Stimulated activated CD4-positive, alpha-beta T cell treated with anti-CD3 and anti-CD28 coated beads, Interleukin-15, amount 100 ng/mL, for 24 hours (primary cell): ENCODE measurements at places on chromosomes 2 and 18.

- no peak for DNase-seq
Measured at GRCh38 chr2:200966770-200967169, 3.3 kb upstream of the ORC2 start.

DNA sequence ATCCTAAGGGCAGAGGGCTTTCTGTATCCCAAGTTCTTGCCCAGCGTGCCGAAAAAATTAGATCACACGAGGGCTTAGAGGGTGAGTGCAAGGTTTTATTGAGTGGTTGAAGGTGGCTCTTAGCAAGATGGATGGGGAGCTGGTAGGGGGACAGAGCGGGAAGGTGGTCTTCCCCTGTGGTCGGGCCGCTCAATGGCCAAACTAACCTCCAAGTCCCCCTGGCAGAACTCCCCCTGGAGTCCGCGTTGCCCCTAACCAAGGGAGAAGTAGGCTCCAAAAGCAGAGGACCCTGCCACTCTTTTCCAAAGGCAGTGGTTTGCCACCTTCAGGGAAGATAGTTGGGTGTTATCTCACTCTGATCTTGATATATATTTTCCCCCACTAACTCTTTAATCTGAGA lies 63.4 kb downstream of the LYPD1 start:
- no peak for DNase-seq

DNA sequence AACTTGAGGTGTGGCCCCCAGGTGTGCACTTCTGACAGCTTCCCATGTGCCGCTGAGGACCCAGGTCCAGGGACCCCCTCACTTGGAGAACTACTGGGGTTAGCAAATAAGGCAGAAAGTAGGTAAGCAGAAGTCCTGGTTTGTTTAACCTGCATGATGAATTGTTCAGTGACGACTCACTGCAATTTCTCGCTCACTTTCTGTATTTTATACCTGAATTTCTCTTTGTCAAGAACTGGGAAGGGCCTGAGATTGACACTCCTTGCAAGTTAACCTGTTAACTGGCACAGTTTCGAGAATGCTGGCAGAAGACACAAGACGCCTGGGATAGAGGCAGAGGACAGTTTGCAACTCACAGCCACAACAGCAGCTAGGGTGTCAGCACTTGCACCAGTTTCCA lies 164.5 kb upstream of the NCK2 start:
- DNase-seq: no peak

DNA sequence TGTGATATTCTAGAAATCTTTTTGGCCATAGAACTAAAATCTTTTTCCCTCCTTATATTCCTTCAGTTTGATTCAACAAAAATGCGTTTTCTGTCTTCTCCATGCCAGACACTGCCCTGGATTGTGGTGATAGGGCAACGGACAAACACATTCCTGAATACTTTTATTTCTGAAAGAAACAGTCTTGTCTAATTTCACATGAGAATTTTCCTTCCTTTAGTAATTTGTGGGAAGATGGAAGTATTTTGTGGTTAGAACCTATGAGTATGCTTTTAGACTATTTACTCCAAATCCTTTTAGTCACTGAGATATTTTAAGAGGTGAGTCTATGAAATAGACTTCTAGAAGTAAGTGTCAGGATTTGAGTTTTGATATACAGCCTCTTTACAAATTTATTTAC lies 49.6 kb downstream of the COL5A2 start:
- no peak for DNase-seq

DNA sequence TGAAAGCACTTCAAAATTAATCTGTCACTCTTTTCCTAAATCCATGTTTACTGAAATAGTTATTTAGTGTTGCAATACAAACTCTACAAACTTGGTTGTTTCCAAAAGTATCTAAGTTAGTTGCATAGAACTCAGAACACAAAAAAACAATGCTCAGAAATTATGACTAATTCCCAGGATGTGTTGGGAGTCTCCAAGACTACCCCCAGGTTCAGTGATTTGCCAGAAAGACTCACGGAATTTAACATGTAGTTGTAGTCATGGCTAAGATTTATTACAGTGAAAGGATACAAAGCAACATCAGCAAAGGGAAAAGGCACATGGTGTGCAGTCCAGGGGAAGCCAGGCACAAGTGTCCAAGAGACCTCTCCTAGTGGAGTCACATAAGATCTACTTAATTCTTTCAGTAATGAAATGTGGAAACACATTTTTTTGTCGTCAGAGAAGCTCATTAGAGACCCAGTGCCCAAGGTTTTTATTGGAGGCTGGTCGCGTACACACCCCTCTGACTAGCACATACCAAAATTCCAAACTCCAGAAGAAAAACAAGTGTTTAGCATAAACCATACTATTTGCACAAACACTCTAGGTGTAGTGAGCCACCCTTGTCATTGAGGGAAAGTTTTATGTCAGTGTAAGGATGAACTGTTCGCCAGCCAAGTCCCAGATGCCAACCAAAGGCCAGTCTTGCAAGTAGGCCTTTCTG lies 43.3 kb upstream of the CYP20A1 start:
- no peak for DNase-seq

GRCh38 chr2:72233211-72233610 lies 85.5 kb upstream of the CYP26B1 start:
- DNase-seq: no peak

DNA sequence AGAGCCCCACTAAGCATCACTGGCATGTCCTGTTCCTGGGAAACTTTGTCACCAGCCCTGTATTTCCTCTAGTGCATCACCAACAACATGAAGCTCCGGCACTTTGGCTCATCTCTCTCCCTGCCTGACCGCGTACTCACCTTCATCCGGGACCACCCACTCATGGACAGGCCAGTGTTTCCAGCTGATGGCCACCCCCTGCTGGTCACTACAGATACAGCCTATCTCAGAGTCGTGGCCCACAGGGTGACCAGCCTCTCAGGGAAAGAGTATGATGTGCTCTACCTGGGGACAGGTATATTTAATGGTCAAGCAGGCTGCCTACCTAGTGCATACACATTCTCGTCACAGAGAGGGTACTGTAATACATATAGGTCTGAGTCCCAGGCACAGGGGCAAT lies 21.0 kb downstream of the SEMA4F start:
- no peak for DNase-seq

- no peak for DNase-seq
Measured at GRCh38 chr2:147560810-147561535, 283.9 kb upstream of the ACVR2A start.
